ENCODE measurements at places on chromosomes 7 and 10.
A peak's percentile ranks its signal among the peaks of the same experiment; 100 is the strongest.

GRCh38 chr7:25653384-25653783, 425.1 kb upstream of the NPVF start:
- no peak overlapping the region for H3K27ac ChIP-seq
- H3K27me3 ChIP-seq: no peaks in the 10 kb centered on the region
- no peak for DNase-seq
- no peaks in the 10 kb centered on the region for H3K36me3 ChIP-seq

- H3K4me3 ChIP-seq: no peak overlapping the region
- no peaks in the 10 kb centered on the region for H3K4me1 ChIP-seq
- H3K27ac ChIP-seq: no peak overlapping the region
- no peak for DNase-seq
Observed at GRCh38 chr7:153934629-153935028, 117.6 kb upstream of the DPP6 start.

DNA sequence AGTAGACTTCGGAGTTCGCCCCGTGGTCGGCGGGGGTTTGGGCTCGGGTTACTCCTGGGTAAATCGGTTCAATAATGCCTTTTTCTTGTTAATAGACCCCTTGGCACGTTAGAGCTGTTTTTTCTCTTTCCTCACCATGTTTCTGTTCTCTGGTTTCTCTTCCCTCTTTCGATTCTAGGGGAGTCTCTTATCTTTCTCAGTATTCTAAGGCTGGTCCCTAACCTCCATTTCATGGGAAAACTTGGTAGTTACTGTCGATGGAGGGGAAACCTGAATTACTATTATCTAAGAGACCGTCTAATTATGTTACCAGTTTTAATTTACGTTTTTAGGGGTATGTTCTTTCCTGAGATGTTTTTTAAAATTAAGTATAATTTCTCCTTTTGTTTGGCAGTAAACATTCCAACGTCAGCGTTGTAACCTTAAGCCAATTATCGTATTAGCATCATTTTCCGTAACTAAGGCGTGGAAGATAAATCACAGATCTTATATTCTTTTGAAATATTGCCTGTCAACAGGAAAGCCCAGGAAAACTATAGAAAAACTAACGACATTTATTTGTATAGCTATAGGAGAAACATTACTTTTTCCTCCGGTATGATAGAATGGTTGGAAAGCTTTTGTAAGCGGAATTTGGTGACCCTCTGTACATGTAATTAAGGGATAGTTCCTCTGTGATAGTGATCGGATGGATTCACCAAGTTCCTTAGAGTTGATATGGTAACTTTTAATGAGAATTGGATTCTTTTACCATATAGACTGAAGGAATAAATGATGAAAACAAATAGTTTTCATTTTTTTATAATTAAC, 847 bp downstream of the BTAF1 start:
- peak overlapping the region; percentile 97 for H3K4me3 ChIP-seq
- DNase-seq: peak; percentile 38
- no peaks in the 10 kb centered on the region for H3K27me3 ChIP-seq
- peak overlapping the region; percentile 98 for H3K27ac ChIP-seq
- no peaks in the 10 kb centered on the region for H3K36me3 ChIP-seq

DNA sequence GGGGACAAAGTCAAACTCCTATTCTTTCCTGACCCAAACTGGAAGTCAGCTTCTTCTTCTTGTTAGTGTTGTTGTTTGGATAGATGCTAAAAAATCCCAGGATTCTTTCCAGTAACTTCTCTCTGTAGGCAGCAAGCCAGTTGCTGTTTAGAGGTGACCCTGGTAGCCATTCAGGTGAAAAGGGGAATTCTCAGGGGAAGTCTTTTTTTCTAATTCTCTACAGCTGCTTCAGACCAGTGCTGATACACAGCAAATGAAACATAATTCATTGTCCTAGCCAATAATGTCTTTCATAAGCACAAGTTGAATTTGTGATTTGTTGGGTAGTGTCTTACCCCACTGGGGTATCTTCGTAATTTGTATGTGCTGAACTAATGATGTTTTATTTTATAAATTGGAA, 357.3 kb downstream of the BBS9 start:
- no peaks in the 10 kb centered on the region for H3K4me1 ChIP-seq
- H3K4me3 ChIP-seq: no peak overlapping the region
- H3K27me3 ChIP-seq: no peaks in the 10 kb centered on the region
- H3K36me3 ChIP-seq: no peaks in the 10 kb centered on the region
- DNase-seq: no peak

GRCh38 chr7:30367561-30367960, 83.2 kb downstream of the ZNRF2 start:
- DNase-seq: no peak
- no peaks in the 10 kb centered on the region for H3K4me1 ChIP-seq
- H3K27me3 ChIP-seq: no peaks in the 10 kb centered on the region

DNA sequence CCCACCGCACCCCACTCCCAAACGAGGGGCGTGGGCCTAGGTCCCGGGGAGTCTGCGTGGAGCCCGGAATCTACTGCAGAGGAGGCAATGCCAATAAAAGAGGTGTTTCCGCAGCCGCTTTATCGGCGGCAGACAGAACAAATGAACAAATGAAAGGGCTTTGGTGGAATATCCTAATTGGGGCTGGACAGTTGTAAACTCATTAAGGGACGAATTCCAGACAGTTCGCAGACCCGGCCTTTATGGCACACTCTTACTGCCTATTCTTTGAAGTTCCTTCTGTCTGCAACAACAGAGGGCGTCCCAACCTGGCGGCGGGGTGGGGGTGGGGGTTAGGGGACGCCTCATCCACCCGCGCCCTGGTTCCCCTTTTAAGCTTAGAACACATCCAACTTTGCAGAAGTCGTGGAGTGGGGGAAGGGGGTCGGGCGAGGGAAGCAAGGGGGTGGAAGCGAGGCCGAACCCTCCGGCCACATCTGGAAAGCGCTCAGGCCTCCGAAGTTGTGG, 4.1 kb downstream of the HOXA9 start:
- peaks cover 92% of the 10 kb centered on the region for H3K27me3 ChIP-seq
- H3K4me3 ChIP-seq: peak overlapping the region; percentile 94
- H3K4me1 ChIP-seq: peaks cover 77% of the 10 kb centered on the region
- no peaks in the 10 kb centered on the region for H3K36me3 ChIP-seq

- H3K4me3 ChIP-seq: no peak overlapping the region
- H3K27me3 ChIP-seq: no peaks in the 10 kb centered on the region
- H3K4me1 ChIP-seq: no peaks in the 10 kb centered on the region
Observed at GRCh38 chr7:12957487-12957886, 270.1 kb downstream of the ARL4A start.

- DNase-seq: no peak
- no peaks in the 10 kb centered on the region for H3K36me3 ChIP-seq
- no peaks in the 10 kb centered on the region for H3K4me1 ChIP-seq
- H3K4me3 ChIP-seq: no peak overlapping the region
- no peak overlapping the region for H3K27ac ChIP-seq
Observed at GRCh38 chr10:59181668-59182067, 5.2 kb downstream of the PHYHIPL start.

DNA sequence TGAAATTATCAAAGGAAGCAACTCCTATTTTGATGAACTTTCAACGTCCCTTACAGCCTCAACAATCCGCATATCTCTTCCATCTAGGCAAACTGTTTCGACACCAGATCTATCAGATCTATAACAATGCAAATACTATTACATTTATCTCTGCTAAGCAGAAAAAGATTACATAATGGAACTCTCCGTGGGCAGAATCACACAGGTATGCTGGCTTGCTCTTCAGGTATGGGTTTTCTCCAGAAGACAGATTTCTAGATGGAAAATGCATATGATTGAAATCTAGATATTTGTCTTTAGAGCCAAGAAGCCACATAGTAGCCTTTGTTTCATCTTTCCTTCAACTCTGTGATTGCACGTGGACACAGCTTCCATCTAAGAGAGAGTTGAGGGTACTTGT, 38.6 kb downstream of the ADAM12 start:
- H3K36me3 ChIP-seq: no peaks in the 10 kb centered on the region
- DNase-seq: no peak
- H3K27ac ChIP-seq: no peak overlapping the region
- no peak overlapping the region for H3K4me3 ChIP-seq
- no peaks in the 10 kb centered on the region for H3K27me3 ChIP-seq

DNA sequence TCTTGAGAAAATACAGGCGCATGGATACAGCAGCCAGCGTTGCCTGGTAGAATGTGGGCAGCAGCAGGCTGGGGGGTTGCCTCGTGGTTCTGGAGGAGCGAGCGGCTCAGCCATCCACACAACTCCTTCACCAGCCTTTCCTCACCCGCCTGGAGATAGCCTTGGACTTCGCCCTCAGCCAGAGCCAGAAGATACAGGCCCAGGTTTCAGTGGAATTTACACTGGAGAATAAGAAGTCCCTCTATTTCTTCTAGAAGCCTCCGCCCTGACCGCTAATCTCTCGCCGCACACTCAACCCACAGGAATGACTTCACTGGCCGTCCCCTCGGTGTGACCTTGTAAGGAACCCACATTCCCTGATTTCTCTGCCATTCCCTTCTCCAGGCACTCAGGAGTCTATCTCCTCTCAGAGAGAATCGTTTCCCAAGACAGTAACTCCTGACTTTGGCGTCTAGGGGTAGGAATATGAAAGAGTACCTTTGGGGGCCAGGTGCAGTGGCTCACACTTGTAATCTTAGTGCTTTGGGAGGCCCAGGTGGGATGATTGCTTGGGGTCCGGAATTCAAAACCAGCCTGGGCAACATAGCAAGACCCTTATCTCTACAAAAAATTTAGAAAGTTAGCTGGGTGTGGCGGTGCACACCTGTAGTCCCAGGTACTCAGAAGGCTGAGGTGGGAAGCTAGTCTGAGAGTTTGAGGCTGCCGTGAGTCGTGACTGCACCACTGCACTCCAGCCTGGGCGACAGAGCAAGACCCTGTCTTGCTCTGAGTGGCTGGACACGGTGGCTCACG, 52.0 kb upstream of the ECHDC3 start:
- H3K27me3 ChIP-seq: no peaks in the 10 kb centered on the region
- DNase-seq: no peak
- H3K36me3 ChIP-seq: no peaks in the 10 kb centered on the region

GRCh38 chr10:62818426-62819011, 2.4 kb upstream of the EGR2 start:
- peak overlapping the region; percentile 82 for H3K4me3 ChIP-seq
- peaks cover 62% of the 10 kb centered on the region for H3K27me3 ChIP-seq
- DNase-seq: no peak
- no peak overlapping the region for H3K27ac ChIP-seq
- H3K4me1 ChIP-seq: peaks cover 31% of the 10 kb centered on the region
- H3K36me3 ChIP-seq: no peaks in the 10 kb centered on the region

GRCh38 chr7:139829025-139829774, at the start of gene TBXAS1:
Gene TBXAS1, plus strand, starts transcription at chr7:139829264. Its CDS starts 127 bp downstream, at chr7:139829391.
- peak within 1 kb of the TSS; percentile 86 for H3K4me3 ChIP-seq
- peaks cover 2% of the 10 kb centered on the region for H3K36me3 ChIP-seq
- H3K4me1 ChIP-seq: peaks cover 34% of the 10 kb centered on the region
- no peaks in the 10 kb centered on the region for H3K27me3 ChIP-seq

DNA sequence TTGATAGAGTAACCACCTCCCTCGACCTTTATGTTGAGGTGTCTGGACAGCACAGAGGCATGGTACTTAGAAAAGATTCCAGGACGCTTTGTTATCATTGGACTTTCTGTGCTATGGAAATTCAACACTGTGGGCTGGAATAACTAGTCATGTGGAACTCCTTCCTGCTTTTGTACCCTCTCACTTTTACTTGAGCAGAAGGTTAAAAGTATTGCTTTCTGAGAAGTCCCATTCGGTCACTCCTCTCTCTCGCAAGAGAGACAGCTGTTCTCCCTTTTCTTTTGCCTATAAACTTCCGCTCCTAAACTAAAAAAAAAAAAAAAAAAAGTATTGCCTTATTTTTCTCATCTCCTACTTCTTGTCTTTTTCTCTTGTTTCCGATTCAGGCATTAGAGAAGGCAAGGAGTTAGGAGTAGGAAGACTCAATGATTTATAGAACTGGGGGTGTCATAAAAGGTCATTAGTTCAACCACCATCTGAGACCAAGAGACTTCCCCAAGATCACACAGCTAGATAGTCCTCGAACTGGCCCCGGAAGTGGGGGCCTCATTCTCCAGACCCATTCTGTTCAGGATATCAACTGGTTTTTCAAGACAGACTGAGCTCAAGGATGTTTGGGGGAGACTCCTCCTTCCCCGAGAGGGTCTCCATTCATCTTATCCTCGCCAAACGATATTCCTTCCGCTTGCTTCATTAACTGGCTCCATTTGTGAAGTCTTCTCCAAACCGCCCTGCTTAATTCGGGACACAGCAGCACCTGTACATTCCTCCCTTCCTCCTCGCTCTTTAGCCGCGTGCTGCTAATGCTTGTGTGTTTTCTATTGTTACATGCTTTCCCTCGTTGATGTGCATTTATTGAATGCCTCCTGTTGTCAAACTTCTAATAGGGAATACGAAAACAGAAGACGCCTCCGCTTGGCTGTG, 995 bp upstream of the INPP5F start:
- peak; percentile 45 for DNase-seq
- no peaks in the 10 kb centered on the region for H3K27me3 ChIP-seq
- H3K4me3 ChIP-seq: peak overlapping the region; percentile 69
- H3K36me3 ChIP-seq: no peaks in the 10 kb centered on the region
- H3K4me1 ChIP-seq: peaks cover 30% of the 10 kb centered on the region

DNA sequence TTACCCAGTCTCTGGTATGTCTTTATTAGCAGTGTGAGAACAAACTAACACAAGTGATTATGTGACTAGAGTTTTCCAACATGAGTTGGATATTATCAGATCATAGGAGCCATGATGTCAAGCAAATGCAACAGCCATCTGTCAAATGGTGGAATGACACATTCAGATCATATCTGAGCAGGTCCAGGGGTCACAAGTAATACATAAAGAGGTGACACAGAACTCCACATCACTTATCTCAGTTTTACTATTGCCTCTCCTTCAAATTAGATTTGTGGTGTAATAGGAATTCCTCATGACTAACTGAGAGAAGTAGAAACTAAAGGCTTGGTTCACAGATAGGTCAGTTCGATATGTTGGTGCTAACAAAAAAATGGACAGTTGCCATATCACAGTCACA, 12.2 kb upstream of the SAMD9L start:
- H3K36me3 ChIP-seq: no peaks in the 10 kb centered on the region
- H3K4me3 ChIP-seq: no peak overlapping the region
- H3K27ac ChIP-seq: no peak overlapping the region
- H3K4me1 ChIP-seq: no peaks in the 10 kb centered on the region
- H3K27me3 ChIP-seq: no peaks in the 10 kb centered on the region
- no peak for DNase-seq

DNA sequence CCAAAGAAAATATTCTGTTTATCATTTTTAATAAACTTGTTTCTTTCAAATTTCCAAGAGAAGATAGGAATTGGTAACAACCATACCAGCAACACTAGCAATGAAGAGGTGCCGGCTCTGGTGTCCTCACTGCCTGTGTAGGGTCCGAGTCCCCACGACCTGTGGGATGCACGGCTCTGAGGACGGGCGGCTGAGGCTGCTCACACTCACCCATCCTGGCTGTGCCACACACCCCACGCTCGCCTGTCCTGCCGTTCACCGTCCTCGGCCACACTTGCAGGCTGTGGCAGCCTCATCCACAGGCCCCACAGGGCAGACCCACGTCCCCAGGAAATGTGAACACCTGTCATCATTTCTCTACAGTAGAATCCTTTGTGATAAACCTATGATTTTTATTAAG, 48.2 kb upstream of the DPYSL4 start:
- no peak overlapping the region for H3K4me3 ChIP-seq
- no peak overlapping the region for H3K27ac ChIP-seq
- H3K27me3 ChIP-seq: no peaks in the 10 kb centered on the region
- H3K36me3 ChIP-seq: no peaks in the 10 kb centered on the region

Measured in CD14-positive monocyte (primary cell).